ENCODE measurements at places on chromosomes 12 and 14.

GRCh38 chr14:104601786-104602185 is 2.8 kb downstream of the TMEM179 start:
- no peak for DNase-seq

DNA sequence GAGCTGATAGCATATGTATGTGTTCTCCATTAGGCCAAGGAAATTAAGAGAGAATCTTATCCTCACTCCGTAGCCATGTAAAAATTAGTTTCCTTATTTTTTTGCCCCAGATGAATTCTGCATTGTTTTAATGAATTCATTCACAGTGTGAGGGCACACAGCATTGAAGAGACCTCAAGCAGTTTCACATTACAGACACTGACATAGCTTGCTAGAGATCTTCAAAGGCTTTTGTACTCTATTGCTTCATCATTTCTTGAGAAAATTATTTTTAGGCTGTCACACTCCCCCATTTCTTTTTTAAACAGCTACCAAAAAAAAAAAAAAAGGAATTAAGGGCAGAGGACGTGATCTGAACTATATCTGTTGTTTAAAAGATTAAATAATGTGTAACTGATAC is 251.1 kb downstream of the BCAT1 start:
- DNase-seq, result no peak

DNA sequence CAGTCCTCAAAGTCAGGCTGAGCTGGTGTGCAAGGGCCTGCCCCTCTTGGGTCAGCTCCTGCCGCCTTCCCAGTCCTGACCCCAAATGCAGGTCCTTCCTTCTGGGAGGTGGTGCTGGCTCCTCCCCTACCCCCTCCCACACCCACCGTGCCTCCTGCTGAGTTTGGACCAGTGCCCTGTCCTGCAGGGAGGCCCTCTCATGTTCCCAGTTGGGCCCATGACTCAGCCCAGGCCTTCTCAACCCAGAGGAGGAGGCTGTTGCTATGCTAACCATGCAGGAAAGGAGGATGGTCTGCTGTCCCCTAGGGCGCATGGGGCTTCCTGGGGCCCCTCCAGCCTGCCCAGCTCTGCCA is 4.4 kb downstream of the ZBTB42 start:
- DNase-seq, result no peak

DNA sequence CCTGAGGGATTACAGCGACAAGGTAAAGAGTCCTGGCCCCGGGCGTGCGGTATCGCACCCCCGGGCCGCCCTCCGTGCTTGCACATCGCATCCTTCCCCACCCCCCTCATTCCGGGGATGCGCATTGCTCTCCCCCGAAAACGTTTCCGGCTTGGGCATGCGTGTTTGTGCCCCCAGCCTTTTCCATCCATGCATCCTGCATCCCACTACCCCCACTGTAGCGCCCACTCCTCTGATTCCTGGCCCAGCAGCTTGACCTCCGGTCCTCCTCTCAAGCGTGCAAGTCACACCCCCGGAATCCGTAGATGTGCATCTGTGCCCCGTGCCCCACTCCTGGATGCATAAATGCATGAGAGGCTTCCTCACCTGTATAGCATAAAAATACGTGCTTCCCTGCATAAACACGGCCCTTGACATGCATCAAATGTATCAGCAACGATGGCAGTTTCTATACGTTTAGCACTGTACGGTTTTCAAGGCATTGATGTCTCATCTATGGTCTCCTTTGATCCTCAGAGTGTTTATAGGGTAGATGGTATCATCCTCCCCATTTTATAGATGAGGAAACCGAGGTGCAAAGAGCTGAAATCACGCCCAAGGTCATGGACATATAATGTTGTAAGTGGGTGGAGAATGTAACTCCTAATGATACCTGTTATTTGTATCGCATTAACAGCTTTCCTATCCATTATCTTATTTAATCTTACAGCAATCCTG is 484 bp downstream of the RIC8B start:
- DNase-seq, result no peak

DNA sequence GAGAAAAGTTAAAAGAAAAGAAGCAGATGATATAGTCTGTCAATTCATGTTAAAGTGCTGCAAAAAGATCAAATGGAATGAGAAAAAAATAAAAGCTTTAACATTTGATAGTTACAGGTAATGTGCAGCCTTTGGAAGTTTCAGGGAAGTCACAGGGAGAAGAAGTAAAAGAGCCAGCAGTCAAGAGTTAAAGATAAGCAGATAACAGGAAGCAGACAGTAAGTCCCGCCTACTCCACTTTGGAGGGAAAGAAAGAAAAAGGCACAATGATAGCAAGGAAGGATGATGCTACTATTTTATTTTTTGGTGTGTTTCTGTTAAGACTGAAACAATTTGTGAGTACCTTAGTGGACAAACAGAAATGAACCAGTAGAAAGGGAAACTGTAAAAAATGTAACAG is 111.1 kb upstream of the KRR1 start:
- DNase-seq, result no peak

GRCh38 chr14:94542111-94542810 is 19.0 kb upstream of the SERPINA4 start:
- no peak for DNase-seq

- DNase-seq, result no peak
Measured at GRCh38 chr14:89574420-89574819, 157.4 kb upstream of the FOXN3 start.

- DNase-seq, result no peak
Measured at GRCh38 chr12:32400114-32400672, 835 bp downstream of the FGD4 start.

GRCh38 chr14:105071326-105071725 is 6.1 kb upstream of the GPR132 start:
- DNase-seq, result no peak

GRCh38 chr14:100688598-100689461 is 37.9 kb upstream of the DLK1 start:
- DNase-seq, result no peak

- no peak for DNase-seq
Measured at GRCh38 chr14:95092723-95093122, 64.6 kb downstream of the DICER1 start.

DNA sequence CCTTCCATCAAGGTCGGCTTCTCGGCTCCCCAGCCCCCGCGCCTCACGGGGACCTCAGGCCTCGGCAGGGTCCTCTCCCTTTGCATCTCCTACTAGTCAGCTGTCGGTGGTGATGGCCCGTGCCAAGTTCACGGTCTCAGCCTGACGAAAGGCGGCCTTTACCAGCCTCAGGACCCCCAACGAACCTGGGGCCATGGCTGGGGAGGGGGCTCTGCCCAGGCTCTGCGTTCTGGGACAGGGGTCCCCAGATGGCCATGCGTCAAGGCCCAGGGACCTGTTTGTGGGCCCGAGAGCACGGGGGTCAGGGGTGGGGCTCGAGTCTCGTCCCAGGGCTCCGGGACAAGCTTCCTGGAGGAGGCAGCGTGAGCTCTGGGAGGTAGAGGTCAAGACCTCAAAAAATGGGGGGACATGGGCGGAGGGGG is 32.8 kb upstream of the DEGS2 start:
- no peak for DNase-seq

DNA sequence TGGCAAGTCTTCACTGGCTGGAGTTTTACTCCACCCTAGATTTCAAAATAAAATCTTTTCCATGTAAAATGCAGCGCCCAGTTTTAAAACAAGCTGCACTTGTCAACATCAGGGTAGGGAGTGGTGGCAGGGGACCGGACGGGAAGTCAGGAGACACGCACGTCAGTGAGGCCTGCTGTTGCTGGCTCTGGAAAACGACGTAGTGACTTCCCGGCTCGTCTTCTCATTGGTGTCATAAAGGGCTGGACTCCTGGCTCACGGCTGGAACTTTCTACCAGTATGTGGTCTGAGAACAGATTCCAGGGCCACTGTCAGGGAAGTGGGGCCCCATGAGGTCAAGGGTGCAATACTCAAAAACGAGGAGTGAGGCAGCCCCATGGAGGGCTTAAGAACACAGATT is 64.2 kb upstream of the FOXN3 start:
- no peak for DNase-seq

- DNase-seq, result no peak
Measured at GRCh38 chr14:76977793-76978720, 50.5 kb downstream of the IRF2BPL start.

- DNase-seq, result no peak
Measured at GRCh38 chr14:71454010-71454409, 478.2 kb upstream of the RGS6 start.
